ENCODE measurements at places on chromosomes 16 and 17.

DNA sequence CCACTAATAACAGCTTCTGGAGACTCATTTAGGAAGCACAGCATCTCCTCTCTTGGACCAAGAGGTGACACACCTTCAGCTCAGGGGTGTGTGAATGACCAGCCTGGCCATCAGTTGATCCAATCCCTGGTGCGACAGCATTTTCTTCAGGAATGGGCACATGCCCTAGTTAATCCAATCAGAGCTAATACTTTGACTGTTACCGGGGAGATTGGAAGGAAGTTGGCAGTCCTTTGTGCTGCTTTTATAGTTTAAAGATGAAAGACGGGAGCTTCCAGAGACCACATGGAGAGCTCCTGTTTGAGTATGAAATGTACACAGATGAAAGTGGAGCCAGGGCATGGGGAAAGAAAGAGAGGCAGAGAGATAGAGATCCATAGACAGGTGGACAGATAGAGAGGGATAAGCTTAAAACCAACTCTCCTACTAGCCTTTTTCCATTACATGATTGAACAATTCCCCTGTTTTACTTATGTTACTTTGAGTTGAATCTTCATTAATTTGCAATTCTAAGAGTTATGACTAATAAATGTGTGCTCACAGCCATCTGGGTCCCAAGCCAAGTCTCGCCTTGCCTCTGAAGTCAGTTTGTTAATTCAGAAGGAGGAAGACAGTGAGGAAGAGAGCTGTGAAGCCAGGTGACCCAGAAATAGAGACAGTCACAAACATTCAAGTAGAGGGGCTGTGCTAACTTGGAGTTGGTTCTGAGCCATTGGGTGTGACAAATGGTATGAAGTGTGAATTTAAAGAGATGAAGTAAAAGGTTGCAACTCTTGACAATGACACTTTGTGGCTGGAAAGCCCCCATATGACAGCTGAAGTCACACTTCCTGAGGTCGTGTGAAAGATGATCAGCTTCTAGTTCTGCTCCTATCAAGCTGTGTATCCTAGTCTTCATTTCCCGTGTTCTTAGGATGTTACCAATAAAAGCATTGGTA lies 120.0 kb upstream of the GOT2 start:
- DNase-seq, result no peak

DNA sequence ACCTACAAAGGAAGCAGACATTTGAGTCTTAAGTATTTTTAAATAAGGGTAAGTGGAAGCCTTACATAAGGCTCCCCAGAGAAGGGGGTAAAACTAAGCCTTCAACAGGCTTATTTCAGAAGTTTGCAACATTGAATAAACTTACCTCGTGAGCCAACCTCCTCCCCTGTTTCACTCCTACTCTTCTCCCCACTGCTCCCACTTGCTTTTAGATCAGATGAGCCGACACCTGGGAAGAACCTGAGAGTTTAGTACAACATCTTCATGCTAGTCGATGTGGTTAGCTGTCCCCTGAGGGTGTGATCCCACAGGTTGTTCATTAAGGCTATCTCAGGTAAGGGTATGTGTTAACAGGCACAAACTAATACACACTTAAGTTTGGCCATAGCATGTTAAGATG lies 13.8 kb downstream of the ZP2 start:
- DNase-seq, result no peak

GRCh38 chr17:47275245-47275984 lies 21.8 kb downstream of the ITGB3 start:
- DNase-seq, result no peak

DNA sequence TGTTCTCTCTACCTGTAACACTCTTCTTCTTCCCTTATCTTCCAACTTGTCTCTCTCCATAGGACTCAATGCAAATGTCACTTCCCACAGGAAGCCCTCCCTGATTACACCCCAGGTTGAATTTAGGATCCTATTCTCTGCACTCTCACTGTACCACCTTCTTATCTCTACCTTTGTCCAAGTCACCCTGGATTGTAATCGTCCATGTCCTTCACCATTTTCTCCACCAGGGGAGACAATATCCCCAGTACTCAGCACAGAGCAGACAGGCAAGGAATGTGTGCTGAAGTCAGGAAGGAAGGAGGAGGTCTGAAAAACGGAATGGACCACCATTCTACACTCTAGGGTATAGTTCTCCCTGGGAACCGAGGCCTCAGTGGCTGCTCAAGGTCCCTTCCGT lies 14.2 kb downstream of the C16orf82 start:
- DNase-seq, result no peak

- peak; percentile 47 for DNase-seq
Observed at GRCh38 chr17:19513897-19514488, 19.7 kb upstream of the SLC47A1 start.

DNA sequence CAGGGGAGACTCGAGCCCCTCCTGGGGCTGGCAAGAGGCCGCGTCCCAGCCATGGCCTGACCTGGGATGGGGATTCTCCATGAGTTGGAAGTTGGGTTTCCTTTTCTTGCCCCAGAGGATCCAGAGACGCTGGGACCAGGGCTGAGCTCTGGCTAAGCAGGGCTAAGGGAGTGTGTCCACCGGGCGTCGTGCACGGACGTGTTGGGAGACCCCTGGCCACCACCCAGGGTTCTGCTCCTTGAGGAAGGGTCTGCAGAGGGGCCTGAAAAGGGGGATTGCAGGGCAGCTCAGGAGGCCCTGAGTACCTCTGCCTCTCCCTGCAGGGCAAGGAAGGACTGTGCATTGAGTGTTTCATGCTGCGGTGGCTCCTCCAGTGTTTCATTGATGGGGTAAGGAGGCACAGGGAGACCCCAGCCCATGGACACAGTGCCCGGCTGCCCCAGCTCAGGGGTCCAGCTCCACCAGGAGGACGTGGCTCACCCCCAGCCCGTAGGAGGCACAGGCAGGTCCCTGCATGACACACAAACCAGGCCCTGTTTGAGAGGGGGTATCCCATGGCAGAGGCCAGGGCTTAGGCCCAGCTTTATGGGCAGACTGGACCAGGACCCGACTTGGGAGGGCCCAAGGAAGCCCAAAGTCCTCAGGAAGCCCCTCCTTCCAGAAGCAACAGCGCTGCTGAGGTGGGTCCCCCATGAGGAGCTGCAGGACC lies 47.5 kb downstream of the USP22 start:
- no peak for DNase-seq
